T-helper 1 cell (primary cell): ENCODE measurements at places on chromosomes 3 and 15.

DNA sequence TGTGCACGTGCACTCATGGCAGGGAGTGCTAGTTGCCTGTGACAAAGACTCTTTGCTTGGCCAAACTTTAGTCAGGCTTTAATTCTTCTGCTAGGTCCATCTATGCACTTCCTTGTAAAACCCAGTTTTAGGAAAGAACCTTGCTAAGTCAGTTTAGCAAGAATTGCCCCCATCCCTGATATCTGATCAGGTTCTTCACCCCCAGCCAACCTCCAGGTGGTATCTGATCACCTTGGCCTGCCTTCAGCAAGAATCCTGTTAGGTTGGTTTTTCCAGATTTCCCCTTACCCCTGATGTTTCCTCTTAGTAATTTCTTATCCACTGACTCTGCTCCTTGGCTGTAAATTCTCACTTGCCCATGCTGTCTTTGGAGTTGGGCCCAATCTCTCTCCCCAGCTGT lies 8.4 kb downstream of the HSPBAP1 start:
- no peak for DNase-seq

DNA sequence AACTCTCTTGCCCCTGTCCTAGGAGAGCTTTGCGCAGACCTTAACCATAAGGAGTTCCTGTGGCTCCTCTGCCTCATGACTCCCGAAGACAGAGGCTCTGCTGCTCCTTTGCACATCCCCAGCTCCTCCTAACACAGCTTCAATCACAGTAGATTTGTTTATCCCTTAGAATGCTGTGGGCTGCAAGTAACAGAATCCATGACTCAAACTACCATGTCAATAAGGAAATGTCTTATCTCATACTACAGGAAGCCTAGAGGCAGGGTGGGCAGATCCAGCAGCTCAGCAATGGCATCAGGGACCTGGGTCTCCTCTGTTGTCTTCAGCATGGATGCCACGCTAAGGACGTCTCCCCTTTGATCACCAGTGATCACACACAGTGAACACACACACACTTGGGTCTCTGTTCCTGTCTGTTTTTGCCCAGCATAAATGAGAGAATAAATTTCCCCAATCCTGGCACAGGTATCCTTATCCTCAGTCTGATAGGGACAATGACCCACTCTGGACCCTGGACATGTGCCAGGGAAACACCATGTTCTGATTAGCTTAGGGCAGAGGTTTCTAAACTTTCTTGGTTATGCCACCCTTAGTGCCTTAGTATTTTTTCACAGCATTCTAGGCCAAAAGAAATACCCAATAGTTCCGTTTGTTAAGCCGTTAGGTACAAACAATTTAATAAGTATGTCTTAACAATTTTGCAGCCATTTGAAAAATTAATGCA lies 46.1 kb upstream of the MRPS22 start:
- no peak for DNase-seq

- no peak for DNase-seq
These were observed 163.1 kb downstream of the ROBO1 start for GRCh38 chr3:79604681-79605080.

DNA sequence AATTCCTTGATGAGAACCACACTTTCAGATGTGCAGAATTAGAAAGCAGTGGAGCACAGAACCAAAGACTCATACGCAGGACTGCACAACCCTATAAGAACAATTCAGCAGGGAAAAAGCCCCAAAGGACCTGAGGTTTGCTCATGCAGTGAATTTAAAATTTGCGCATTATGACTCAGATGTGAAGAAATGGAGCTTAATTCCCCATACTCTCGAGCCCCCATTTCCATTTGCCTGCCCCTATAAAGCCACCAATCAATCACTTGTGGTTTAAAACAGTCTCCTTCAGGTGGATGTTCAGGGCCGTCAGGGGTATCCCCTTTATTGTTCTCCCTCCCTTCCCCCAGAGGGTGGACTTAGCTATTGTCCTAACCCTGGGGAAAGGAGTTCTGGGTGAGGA lies 221.2 kb downstream of the IGSF11 start:
- DNase-seq: no peak

- no peak for DNase-seq
These were observed 102.6 kb upstream of the IL12A start for GRCh38 chr3:159886050-159886449.

DNA sequence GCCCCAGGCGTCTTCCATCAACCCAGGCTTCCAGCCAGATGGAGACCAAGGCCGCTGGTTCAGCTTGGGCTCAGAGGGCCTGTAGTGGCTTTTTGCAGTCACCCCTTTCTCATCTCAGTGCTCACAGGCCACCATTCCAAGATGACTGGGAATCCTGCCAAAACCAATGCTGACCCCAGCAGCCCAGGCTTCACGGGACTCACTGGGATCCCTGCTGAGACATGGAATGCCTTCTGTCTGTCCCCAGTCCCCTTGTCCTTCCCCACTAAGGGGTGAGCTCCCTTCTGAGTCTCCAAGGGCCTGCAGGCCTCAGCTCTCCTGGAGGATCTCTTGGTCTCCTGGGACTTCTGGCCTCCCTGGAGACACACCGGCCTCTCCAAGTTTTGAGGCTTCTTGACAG lies 77.4 kb upstream of the SEC13 start:
- DNase-seq: no peak

DNA sequence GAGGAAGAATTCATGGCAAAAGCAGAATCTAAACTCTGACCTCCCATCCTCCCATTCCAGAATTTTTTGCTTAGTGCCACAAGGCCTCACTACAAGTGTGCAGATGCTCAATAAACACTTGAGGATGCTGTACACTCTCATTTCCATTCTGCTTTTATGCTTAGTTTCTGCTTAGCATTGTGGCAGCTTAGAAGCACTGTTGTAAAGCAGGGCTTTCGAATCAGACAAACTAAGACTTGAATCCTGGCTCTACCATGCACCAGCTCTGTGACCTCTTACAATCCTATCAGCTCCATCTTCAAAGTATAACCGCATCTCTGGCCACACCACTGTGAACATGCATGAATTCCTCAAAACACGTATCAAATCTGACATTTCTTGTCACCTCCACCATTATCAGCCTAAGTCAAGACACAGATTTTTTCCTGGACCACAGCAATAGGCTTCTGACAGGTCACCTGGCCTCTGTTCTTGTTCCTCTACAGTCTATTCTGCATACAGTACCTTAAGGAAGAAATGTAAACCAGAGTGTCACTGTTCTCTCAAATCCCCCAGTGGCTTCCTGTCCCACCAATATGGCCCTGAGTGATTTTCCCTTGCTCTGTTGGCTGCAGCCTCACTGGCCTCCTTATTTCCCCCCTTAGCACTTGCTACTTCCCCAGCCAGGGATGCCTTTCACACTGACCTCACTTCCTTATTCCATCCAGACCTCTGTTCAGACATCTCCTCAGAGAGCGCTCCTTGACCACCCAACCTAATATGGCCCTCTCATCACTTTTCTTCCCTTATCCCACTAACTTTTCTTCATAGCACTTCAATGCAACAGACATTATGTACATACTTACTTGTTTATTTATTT lies 8.1 kb upstream of the PHC3 start:
- no peak for DNase-seq

DNA sequence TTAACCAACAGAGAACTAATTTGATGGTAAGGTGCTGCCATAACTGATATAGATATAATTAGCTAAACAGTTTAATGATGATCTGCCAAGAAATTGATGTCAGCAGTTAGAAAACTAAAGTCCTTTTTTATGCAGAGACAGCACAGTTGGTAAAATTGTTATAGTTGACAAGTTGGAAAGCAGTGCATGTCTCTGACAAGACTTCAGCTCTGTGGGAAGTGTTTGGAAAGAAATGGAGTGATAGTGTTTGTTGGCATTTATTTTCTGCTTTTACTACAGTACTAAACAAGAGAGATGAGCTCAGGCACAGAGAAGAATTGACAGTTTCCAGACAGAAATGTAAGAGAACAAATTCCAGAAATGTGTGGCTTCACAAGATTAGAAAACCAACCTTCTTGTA lies 523.5 kb upstream of the BCHE start:
- no peak for DNase-seq

DNA sequence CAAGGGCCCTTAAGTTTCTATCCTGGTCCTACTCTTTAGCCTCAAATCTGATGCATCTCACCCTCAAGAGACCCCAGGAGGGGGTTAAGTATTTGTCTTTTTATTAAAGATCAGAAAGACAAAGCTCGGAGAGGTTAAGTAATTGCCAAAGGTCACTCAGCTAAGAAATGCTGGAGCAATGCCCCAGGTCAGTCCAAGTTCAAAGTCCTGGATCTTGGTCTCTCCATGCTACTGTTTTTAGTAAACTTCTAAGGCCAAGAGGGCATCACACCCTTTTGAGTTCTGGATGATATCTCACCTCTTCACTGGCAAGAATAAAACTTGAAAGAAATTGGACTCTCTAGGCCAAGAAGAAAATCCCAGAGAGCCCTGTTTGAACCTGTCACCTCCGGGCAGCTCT lies 488.6 kb downstream of the MAGI1 start:
- DNase-seq: no peak

- no peak for DNase-seq
These were observed 108.4 kb downstream of the LSM3 start for GRCh38 chr3:14286887-14287500.

GRCh38 chr15:98734466-98735199 lies 86.3 kb downstream of the IGF1R start:
- DNase-seq: no peak

DNA sequence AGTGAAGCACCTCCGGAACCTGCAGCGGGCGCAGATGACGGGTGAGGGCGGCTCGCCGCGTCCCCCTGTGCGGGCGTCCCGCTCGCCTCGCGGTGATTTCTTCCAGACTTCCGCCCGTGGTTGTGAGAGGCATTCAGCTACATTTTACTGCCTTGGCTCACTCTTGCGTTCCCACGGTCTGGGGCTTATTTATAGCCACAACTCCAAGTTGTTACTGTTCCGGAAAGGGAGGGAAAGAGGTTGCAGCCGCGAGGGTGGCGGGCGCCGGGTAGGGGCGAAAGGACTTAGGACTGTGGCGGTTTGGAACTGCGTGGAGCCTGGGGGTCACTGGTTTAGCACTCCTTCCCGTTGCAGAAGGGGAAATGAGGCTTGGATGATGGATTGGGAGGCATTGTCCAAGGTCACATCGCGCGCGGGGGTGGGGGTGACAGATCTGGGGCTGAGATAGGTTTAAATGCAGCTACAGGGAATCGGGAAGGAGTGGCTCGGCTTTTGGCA lies 1.1 kb downstream of the HES1 start:
- DNase-seq: no peak

DNA sequence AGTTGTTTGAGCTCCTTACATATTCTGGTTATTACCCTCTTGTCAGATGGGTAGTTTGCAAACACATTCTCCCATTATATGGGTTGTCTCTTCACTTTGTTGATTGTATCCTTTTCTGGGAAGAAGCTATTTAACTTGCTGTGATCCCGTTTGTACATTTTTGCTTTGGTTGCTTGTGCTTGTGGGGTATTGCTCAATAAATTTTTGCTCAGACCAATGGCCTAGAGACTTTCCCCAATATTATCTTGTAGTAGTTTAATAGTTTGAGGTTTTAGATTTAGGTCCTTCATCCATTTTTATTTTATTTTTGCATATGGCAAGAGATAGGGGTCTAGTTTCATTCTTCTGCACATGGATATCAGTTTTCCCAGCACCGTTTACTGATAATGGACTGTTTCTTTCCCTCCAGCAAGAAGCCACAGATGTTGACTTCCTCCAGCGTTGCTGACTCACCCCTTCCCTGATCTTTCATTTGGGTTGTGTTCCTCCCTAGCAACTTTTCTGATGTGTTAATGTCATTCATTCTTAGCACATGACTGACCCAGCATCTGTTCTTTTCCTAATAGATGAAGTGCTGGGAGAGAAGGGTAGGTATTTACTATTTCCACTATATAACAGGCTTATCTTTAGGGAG lies 166.7 kb upstream of the SGO1 start:
- DNase-seq: no peak

GRCh38 chr3:84265768-84266167 lies 693.0 kb upstream of the CADM2 start:
- DNase-seq: no peak

- no peak for DNase-seq
These were observed 198.3 kb downstream of the NAALADL2 start for GRCh38 chr3:175057401-175057800.

DNA sequence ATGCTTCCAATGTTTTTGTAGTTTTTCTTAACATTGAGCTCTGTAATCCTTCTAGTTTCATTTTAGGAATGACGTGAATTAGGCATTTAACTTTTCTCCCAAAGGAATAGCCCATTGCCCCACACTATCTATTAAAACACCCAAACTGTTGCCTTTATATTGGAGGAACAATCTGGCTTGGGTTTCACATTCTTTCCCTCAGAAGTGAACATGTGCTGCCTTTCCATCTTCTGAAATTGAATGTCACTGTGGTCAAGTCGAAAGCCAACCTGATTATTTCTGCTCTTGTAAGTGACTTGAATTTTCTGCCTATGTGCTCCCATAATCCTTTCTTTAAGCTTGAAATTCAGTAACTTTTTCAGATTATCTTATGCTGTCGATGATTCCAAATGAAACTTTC lies 214.5 kb downstream of the SLC9A9 start:
- DNase-seq: no peak

DNA sequence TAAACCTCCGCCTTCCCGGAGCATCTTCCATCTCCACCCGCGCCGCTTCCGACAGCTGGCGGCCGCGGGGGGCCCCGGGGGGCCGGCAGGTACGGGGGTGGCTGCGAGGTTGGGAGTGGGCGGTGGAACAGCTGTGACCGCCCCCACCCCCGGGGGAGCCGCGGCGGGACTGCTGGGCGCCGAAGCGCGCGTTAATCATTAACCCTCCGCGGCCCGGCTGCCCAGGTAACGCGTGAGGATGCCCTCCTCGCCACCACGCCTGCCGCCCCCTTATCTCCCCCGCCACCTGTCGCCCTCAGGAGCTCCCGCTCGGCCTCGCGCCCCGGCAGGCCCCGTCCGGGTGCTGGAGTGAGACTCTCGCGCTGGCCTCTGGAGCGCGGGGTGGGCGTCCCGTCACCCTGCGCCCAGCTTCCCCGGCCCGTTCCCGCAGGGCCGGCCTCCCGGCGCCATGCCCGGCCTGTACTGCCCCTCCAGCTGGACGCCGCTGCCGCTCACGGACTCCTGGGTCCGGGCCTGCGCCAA lies 757 bp downstream of the VWA5B2 start:
- no peak for DNase-seq

DNA sequence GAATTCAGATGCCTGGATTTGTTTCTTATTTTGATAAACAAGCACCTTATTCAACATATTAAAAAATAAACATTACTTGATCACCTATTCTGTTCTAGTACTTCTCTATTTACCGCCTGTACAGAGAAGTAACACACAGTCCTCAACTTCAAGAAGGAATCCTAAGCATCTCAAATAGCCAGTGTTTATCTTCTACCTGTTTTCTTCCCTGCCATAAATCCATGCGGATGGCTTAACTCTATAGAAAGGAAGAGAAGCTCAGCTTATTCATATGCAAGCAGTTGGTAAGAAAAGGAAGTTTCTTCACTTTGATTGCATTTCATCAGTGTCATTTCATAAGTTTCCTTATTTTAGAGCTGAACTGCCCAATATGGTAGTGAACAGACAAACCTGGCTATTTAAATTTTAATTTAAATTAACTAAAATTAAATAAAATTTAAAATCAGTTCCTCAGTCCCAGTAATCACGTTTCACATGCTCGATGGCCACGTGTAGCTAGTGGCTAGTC lies 210.0 kb upstream of the PEX5L start:
- no peak for DNase-seq
